ENCODE measurements at places on chromosomes 7 and 10.

DNA sequence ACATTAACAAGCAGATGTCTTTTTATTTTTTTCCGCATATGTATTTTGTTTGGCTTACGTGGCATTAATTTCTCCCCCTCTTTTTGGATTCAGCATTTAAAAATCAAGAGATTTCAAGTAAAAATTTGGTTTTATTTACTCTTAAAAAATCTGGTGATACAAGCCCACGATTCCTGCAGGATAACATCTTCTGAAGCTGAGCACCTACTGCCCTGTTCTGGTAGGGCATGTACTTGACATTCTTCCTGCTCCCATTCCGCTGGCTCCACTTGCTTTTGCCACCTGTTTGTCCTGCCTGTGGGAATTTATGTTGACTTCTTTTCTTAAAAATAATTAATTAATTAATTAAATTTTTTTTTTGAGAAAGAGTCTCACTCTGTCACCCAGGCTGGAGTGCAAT, 105.2 kb upstream of the SLC25A13 start:
- no peak for DNase-seq

GRCh38 chr7:93165447-93165846, 17.3 kb upstream of the SAMD9L start:
- DNase-seq: peak; percentile 6

GRCh38 chr10:76628801-76629200, 1008.8 kb downstream of the KCNMA1 start:
- DNase-seq: no peak

DNA sequence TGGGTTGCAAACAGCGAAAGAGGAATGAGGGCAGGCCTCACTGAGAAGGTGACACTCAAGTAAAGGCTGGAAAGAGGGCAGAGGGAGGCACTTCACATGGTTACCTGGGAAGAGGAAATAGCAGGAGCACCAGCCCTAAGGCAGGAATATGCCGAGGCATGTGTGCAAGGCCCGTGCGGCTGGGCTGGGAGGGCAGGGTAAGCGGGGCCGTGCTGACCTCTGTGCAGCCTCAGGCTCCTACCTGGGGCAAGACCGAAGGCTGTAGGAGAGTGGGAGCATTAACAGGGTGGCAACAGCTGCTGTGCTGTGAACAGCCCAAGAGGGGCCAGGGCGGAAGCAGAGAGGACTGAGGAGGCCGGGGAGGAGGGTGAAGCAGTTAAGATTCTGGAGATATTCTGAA, 24.0 kb upstream of the SH3PXD2A start:
- DNase-seq: no peak

DNA sequence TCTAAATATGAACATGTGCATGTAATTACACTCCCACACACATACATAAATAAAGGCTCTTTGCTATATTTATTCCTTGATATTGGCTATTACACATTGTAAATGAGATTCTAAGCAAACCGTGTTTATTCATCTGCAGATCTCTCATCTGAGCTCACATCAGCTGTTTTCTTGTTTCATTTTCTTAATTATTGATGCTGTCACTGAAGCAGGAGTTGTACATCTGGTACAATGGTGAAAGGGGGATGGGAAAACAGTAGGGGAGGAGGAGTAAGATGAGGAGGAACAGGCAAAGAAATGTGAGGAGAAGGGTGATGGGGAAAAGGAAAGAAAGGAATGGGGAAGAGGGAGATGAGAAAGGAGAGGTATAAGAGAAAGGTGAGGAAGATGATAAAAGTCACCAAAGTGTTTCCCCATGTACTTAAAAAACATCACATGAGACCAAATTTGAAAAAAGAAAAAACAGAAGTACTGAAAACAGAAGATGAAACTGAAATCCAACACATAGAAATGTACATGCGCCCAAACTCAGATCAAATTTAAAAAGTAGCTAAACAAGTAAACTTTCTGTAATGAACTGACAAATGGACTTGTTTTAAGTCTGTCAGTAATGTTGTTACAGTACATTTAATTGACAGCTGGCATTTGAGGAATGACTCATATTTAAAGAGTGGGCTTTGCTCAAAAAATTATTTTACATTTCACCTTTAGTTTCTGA, 472.2 kb downstream of the ARL4A start:
- DNase-seq: no peak

DNA sequence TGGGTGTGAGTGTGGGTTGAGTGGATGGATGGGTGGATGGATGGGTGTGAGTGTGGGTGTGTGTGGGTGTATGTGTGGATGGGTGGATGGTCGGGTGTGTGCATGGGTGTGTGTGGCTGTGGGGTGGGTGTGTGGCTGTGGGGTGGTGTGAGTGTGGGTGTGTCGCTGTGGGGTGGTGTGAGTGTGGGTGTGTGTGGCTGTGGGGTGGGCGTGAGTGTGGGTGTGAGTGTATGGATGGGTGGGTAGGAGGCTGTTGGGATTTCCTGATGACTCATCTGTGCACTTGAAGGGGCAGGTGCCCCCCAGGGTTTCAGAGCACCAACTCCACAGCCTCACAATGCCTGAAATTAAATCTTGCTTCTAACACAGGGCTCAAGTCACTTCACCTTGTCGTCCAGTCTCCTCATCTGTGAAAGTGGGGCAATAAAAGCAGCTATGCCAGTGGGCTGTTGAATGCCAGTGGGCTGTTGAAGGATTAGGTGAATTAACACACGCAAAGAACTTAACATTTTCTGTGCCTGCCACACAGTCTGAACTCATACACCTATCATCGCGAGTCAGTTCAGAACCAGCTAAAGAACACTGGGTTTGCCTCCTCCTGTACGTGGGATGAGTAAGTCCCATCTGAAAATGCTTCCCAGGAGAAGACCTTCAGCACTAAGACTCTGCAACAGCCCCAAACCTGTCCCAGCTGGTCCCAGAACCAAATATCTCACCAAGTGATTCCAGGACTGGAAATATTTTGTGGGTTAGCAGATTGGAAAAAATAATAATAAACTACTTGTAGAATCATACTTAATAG, 32.0 kb downstream of the SFMBT2 start:
- DNase-seq: no peak

- DNase-seq: no peak
Measured at GRCh38 chr10:108582387-108582786, 1340.9 kb downstream of the XPNPEP1 start.

DNA sequence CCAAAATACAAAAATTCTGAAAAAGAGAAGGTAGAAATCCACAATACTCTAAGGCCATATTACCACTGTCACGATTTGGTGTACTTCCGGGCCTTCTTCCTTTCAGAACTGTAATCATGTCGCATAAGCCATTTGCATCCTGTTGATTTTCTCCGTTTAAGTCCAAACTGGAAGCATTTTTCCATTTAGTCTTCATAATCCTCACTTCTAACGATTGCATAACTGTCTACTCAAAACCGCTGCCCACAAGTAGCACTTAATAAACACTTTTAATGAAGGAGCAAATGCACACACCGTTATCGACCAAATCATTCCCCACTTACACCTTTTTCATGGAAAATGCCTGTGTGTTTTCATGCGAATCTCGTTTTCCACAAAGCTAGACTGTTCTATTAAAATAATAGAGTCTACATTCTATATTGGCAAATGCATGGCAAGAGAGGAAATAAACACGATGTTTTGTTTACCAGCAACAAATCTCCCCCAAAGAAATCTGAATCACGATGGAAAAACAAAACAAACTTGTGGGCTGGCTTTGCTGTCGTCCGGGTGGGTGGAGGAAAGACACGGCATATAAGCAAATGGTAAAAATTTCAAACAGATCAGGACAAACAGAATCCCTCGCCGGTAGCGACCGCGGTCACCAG, 1.0 kb downstream of the ATE1 start:
- no peak for DNase-seq

DNA sequence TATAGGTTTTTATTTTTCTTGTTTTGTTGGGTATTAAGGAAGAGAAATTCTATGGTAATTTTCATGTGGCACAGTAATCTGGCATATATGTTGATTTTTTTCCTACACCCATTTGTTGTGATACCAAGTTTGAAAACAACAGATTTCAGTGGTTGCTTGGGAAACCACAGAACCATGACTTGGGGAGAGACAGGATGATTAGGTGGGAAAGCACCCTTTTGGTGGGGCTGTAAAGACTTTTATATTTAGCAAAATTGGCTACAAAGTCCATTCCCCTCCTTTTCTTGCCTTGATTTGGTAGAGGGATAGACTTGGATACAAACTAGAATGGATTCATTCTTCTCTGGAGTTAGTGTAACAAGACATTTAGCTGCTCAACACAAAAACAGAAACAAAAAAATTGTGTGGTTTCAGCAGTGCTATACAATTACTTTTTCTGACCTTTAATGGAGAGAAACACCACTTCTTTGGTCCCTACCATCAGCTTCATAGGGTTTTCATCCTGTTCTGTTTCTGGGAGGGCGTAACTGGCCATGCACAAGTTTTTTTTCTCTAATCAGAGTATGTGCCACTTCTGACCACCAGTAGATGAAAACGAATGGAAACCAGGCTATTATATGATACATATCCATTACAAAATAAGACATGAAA, 52.7 kb downstream of the FIGNL1 start:
- DNase-seq: peak; percentile 41

DNA sequence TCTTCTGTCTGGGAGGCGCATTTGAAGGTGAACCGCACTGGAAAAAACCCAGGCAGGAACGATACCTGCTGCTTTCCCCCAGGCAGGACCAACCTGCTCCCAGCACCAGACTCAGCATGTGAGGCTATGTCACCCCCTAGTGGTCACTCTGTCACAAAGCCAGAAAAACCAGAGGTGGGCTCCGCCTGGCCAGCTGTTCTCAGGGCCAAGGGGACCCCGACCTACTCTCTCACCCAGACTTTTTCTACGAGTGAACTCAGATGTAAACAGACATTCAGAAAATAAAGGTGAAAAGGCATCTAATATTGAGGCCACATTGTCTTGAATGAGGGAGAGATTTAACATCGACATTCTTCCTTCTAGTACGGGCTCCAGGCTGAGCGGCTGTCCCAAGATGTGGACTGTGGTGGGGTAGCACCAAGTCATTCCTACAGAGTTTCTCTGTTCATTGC, 117.3 kb downstream of the PRKAG2 start:
- peak; percentile 61 for DNase-seq

DNA sequence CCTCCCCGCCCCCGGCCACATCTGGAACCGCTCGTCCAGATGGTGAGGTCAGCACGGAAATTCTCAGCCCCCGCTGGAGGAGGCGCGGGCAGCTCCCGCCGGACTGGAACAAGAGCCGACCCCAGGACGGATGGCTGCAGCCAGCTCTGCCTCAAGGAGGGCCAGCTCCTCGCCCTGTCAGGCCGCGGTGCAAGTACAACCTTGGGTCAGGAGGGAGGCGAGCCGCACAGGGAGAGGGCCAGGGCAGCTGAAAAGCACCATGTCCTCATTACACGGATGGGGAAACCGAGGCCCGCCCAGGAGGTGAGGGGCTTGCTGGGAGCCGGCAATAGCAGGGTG, 3.8 kb upstream of the GRIFIN start:
- no peak for DNase-seq

GRCh38 chr7:44796034-44796503, 412 bp upstream of the PPIA start:
- DNase-seq: no peak

GRCh38 chr10:13340626-13341376, 7.3 kb downstream of the SEPHS1 start:
- peak; percentile 10 for DNase-seq

DNA sequence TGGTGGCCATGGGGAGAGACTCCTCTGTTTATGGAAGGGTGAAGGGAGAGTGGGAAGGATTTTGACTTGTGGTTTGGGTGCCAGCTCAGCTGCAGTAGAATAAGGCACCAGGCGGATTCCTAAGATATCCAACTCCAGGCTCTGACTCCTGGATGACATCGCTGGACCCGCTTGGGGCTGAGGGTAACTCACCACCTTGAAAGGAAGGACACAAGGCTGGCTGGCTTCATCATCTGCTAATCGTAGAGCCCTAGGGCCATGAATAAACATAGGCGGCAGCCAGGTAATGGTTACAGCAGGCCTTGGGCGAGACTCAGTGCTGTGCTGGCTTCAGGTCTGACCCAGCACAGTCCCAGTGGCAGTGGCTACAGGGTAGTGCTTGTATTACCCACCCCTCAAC, 16.7 kb upstream of the LIPK start:
- DNase-seq: no peak

DNA sequence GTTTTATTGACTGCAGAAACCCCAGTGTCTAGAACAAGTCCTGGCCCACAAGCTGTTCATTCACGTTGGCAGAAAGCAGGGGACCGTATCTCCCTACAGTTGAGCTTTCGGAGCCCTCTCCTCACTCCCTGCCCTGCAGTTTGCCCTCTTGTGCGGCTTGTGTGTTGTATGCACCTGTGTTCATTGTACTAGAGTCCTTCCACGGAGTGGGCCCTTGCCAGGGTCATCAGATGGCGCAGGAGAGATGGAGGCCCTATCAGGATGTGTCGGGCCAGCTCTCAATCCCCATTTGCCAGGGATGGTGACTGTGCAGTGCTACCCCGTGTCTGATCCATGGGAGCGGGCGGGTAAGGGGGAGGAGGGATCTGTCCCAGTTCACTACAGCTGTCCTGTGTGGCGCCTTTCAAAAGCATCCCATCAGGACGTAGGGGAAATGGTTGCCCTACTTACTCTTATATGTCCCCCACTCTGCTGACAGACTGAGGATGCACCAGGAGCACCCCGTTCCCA, 77.4 kb upstream of the PRR15 start:
- no peak for DNase-seq

GRCh38 chr10:123109466-123109865, 26.3 kb upstream of the HMX3 start:
- DNase-seq: no peak

- DNase-seq: no peak
Measured at GRCh38 chr7:18916826-18917225, 200.6 kb downstream of the TWIST1 start.

DNA sequence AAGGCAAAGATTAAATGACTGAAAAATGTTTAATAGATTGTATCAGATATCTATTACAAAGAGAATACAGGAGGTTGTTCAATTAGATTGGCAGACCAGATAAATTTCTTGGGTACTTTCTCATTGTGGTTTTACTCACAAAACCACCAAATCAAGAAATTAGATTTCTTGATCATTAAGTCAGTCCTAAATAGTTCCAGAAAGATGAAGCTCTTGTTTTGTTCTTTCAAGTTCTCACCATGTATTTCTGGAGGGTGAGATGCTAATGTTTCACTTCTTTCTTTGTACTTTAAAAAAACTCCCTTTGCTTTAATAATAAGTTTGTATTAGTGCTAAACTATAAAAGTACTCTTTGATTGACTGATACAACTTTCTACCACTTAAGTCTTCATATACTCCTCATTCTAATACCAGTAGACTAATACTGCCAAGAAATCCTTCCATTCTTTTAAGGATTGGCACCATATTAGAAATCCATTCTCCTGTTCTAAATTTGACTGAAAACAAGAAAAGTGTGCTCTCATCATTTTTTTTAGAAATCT, 69.4 kb downstream of the RNF133 start:
- no peak for DNase-seq

DNA sequence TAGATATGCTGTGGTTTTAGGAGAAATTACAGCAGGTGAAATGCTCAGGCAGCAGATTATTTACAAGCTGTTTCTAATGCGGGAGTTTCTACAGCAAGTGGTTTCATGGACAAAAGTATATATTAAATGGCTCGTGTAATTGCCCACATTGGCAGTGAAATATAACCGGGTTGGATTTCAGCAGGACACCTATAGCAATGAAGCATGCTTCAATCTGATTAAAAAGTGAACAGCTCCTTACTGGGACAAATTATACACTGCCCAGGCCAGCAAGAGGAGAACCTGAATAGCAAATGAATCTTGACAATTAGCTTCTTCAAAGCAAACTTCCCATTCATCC, 35.2 kb upstream of the LYZL1 start:
- no peak for DNase-seq
